ENCODE measurements at places on chromosomes 2 and 18.

- peak; percentile 6 for DNase-seq
These were observed 53.1 kb downstream of the TTC27 start for GRCh38 chr2:32680942-32681341.

DNA sequence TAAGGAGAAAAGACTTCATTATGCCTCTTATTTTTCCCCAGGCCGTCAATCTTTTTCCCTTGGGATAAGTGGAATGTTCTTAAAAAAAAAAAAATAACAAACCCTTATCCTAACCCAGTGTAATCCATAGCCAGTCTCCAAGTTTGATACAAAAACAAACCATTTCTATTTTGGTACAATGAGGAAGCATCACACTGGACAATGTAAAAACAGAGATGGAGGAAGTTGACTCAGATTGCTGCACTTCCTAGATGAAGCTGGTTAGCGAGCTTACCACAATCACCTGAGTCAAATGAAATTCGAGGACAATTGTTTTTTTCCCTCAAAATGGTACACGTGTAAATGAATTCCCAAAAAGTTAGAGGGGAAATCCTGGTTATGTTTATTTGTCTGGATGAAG lies 259.7 kb downstream of the TCF4 start:
- peak; percentile 68 for DNase-seq

- DNase-seq, result no peak
These were observed 677.7 kb upstream of the NXPH2 start for GRCh38 chr2:139457873-139458272.

DNA sequence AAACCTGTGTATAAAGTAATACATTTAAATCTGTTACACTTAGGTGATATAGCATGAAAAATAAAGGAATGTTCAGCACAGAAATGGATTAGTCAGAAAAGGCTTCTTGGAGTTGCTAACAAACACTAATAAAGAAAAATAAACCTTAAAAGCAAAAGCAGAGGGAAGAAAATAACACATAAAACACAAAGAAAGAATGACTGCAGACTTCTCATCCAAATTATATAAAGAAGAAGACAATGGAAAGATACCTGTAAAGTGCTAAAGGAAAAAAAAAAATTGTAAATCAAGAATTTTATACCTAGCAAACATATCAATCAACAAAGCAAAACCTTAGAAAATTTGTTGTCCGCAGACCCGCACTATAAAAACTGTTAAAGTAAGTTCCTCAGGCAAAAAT lies 63.6 kb downstream of the EXOC6B start:
- no peak for DNase-seq

DNA sequence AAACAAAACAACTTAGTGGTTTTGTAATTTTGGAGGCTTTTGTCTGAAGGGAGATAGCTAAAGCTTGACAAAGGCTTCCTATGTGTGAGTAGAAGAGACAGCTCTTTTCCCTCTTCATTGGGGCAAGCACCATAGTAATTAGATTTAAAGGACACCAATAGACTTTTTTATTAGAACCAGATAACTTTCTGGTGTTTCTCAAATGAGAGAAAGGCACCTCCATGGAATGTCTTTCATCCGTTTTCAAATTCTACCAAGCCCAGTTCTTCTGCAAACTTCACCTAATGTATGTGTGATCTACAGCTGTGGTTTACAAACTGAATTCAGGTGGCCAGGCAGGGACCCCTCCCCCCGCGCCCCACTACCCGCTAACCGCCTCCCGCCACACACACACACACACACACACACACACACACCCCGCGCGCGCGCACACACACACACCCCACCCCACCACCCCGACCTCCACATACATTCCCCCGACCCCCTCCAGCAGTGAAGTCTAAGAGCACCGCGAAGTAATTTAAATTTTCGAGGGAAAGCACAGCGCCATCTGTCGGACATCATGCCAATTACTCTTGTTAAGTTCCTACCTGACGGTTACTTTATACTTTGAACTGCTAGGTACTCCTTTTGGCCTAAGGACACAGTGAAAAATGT lies 31.6 kb upstream of the PPP1R1C start:
- DNase-seq, result peak; percentile 71

GRCh38 chr2:607172-607571 lies 70.0 kb downstream of the TMEM18 start:
- DNase-seq, result no peak

GRCh38 chr2:86286516-86286915 lies 50.9 kb downstream of the REEP1 start:
- DNase-seq, result no peak

- DNase-seq, result no peak
These were observed 133.6 kb upstream of the CAPN13 start for GRCh38 chr2:30940839-30941238.

Data from ELR (cell line).